Cortex of kidney (tissue), 1 donor: ENCODE measurements at places on chromosomes 7 and 10.

- no peak for DNase-seq
Measured at GRCh38 chr10:70255329-70256299, 22.4 kb upstream of the PPA1 start.

DNA sequence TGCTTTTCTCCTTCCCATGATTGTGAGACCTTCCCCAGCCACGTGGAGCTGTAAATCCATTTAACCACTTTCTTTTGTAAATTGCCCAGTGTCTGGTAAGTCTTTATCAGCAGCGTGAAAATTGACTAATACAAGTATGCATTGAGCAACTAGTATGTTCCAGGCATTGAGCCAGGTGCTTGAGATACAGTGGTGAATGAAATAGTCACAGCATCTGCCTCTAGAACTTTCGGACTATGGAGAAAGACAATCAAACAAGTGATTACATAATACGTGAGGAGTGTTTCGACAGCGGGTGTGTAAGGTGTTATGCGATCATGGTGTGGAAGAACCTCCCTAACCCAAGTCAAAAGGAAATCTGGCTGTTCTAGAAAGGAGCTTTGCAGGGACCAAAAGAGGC lies 21.6 kb upstream of the NUP205 start:
- no peak for DNase-seq

DNA sequence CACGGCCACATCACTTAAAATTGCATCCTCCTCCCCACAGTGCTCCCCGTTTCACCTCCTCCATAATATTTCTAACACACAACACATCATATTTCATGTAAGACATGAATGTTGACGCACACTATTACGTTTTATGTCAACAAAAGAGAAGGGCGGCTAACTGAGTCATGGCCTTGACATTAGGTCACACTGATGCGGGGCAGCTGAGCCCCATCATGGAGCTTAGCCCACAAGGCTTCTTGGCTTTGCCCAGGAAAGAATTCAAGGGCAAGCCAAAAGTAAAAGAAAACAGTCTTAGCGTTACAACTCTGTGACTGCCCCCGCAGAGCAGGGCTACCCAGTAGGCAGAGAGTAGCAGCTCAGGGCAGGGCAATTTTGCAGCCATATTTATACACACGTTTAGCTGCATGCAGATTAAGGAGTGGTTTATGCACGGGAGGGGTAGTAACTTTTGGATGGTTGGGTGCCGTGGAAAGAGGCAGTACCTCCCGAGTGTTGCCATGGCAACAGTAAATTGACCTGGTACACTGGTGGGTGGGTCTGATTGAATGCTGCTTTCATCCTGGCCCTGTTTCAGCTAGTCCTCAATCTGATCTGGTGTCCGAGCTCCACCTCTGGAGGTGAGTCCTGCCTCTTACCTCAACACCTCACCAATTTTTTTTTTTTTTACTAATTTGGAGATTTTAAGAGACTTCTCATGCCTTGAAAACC lies 156.2 kb upstream of the FRMD4A start:
- DNase-seq: no peak

DNA sequence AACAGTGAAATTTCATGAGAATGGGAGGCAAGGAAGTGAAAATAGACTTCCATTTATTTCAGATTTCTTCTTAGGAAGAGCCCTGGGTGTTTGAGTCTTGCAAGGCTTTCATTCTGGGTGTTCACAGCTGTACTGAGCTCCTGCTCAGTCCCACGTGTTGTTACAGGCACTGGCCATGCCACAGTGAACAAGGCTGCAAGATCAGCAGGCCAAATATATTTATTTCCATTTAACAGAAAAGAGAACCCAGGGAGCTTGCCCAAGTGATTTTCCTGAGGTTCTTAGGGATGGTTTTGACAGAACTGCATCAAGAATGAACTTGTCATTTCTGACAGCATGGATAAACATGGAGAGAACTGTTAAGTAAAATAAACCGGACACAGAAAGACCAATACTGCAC lies 54.5 kb upstream of the CD36 start:
- no peak for DNase-seq

- DNase-seq: no peak
Measured at GRCh38 chr10:61791216-61791615, 110.3 kb upstream of the ARID5B start.

GRCh38 chr7:114138587-114138986 lies 219.8 kb upstream of the PPP1R3A start:
- DNase-seq: no peak

GRCh38 chr7:104851268-104851667 lies 162.7 kb upstream of the KMT2E start:
- DNase-seq: no peak

GRCh38 chr10:48602401-48603135 lies 2.3 kb downstream of the ARHGAP22 start:
- no peak for DNase-seq

- DNase-seq: no peak
Measured at GRCh38 chr10:28242555-28243204, 60.2 kb downstream of the MPP7 start.

DNA sequence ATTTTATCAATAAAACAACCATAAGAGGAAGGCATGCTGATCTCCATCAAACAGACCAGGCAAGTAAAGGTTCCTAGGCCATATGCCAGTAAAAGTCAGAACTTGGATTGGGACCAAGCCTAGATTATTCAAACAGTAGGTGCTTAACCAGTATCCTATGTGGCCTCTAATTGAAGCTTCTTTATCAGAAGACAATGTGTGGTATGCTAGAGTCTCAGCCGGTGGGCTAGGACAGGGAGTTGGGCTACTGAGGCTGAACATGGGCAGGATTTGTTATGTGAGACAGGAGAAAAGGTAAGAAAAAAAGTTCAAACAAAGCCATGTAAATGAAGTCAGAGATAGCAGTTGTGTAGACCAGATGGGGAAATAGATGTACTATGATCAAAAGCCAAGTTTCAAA lies 413.7 kb upstream of the GHITM start:
- DNase-seq: no peak

DNA sequence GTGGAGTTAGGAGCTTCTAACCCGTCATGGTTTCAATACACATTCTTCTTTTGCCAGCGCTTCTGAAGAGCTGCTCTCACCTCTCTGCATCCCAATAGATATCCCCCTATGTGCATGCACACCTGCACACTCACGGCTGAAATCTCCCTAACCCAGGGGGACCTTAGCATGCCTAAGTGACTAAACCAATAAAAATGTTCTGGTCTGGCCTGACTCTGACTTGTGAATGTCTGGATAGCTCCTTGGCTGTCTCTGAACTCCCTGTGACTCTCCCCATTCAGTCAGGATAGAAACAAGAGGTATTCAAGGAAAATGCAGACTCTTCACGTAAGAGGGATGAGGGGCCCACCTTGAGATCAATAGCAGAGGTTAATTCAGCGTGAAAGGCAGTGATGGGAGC lies 22.4 kb downstream of the PRSS2 start:
- DNase-seq: no peak

DNA sequence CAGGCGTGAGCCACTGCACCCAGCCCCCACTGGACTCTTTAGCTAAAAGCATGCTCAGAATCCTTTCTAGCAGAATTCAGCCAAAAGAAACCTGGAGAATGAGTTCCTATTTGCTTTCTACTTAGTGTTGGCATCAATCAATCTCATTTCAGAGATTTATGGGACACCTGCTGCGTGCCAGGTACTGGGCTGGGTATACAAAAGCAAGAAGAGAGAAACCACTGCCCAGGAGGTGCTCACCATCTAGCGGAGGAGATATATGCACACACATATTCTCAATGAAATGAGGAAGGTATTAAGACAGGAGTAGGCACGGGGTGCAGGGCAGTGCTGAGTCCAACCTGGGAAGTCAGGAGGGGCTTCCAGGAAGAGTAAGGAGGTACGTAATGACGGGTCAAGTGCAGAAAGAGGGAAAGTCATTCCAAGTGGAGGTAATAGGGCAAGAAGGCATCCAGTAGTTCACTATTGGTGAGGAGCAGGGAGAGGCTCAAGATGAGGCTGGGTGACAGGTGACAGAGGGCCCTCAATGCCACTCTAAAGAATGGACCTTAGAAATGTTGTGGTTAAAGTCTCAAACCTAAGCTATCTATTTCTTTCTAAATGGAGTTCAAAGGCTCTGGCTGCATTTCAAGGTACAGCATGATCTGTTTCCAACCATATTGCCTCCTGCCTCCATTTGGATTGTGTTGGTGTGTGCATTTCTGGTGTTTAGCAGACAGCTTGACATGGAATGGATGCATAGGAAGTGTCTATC lies 22.1 kb downstream of the ABLIM1 start:
- DNase-seq: no peak

- no peak for DNase-seq
Measured at GRCh38 chr10:1736972-1737221, 428 bp downstream of the ADARB2 start.

DNA sequence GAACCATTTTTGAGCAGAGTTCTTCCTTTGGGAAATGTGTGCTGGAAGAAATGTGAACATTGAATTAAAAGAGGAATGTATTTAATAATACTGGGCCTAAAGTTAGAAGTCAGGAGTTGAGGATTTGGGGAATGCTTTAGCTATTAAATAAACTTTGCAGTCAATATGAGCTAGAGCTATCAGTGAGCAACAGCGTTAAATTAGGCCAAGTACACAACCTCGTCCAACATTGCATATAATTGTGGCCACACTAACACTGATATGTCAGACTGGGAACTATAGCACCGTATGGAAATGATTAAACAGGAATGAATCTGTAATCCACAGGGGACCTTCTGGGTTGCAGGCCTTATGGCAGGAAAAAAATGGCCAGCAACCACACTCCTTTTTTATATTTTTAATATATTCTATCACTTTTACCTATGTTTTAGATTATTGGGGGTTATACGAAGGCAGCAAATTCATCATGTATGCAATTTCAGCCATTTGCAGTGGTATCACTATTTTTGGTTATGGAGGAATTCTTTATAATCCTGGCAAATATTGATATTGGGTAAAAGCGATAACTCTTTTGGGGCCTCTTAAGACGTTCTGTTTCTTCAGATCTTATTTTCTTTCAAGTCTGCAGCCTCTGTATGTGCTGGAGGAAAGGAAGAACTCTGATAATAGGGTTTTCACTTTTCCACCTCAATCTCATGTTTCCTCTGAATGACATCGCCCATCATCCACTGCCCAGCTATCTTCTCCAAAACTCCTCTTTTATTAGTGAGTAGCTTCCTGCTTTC lies 236.3 kb upstream of the PLXDC2 start:
- no peak for DNase-seq

- no peak for DNase-seq
Measured at GRCh38 chr7:29329686-29330085, 135.1 kb downstream of the CHN2 start.

DNA sequence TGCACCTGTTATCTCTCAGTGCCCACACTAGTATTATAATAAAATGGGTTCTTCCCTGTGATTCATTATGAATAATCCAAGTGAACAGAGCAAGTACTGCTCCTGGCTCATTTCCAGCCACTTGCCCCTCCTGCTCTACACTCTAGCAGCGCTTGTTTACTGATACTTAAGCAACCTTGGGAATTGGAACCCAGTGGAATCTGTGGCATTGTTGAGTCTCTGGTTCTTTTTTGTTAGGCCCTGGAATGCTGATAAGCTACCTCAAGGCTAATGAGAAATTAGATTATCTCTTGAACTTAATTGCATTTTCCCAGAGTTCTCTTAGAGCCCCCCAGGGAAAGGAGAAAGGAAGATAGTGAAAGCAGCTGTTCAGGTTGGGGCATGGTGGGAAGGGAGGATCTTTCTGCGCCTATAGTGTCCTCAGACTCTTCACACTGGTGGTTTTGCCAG lies 34.0 kb downstream of the PRKAR2B start:
- no peak for DNase-seq

DNA sequence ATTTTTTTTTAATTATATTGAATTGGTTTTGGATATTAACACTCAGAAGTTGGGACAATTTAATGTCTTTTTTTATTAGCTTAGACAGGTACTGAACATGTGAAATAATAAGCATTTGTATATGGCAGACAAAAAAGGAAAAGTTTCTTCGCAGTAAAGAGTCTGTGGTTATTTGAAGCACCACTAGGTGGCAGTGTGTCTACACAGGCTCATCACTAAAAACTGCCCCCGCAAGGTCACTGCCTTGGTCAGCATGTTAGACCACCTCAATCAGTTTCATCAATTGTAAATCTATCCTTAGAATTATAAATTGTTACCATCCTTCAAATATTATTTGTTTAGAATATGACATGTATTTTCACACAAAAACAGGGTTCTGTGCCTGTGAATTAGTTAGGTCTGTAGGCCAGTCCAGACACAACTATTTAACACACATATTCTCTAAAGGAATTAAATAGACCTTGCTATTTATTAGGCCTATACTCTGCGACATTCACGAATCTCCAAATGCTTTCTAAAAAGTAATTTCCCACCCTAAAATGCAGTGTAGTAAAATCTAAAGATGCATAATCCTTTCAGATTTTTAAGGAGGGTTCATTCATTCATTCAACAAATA lies 17.0 kb downstream of the PNLIPRP3 start:
- DNase-seq: no peak

DNA sequence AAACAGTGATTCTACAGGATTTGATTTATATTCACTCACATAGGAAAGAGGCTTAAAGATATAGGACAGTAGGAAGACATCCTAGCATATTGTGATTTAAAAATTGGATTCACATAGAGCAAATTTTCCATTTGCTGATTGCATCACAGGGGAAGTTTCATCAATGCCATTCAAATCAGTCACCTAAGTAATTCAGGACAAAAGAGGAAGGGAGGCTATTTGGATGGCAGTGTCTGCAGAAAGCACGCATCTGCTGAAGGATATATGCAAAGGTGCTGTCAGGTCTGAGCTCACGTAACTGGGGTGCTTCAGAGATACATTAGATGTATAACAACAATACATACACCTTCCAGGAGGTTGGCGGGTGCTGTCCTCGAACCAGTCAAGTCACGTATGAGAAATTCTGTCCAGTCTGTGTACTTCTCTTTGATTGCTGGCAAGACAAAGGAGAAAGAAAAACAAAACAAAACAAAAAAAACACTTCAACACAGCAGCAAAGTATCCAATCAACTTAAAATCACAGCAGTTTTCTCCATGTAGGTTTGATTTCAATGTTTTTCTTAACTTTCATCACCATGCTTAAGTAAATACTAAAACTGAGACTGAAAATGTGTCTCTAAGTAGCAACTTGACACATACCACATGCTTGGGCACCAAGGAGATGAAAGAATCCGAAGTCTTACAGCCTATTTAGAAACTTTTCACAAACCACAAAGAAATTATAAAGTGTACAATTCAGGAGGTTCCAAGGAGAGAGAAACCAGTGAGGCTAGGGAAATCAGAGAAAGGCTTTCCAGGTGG lies 125.1 kb downstream of the SFMBT2 start:
- DNase-seq: no peak

DNA sequence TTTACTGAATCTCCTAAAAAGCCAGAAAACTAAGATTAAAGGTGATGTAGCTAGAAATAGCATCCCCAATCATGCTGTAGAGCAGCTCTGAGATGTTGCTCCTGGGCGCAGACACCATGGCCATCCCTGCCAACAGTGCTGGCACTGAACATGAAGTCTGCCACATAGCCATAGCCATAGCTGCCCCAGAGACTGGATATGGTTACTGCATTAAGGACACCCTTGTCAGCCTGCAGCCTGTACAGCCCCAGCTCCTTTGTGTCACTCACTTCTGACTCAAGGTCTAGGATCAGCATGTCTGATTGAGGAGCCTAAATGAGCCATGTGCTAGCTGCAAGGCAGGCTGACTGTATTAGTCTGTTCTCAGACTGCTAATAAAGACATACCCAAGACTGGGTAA lies 284.6 kb downstream of the RPS24 start:
- no peak for DNase-seq
